ENCODE measurements at places on chromosomes 2 and 18.

DNA sequence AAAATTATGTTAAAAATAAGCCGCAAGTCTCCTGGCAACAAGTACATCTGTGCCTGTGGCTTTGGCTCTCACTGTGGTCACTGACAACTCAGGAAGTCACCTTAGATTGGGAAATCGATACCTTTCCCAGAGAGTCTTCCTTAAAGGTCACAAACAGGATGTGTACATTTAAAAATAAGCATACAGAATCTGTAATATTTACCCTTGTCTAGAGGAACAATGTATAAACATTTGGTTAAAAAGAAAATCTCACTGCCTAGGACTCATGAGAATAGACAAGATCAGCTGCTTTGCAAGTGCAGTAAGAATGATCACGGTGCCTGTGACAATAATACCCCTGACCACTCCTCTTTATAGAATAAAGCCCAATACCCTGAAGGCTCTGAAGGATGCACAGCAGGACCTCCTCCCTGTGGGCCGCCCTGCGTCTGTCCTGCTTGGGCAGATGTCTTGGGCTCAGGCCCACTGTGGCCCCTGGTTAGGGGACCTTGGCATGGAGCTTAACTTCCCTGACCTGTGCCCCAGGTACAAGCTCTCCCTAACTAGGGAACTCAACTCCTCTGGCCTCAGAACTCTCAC is 98.0 kb upstream of the MGAT4A start:
- DNase-seq, result no peak

DNA sequence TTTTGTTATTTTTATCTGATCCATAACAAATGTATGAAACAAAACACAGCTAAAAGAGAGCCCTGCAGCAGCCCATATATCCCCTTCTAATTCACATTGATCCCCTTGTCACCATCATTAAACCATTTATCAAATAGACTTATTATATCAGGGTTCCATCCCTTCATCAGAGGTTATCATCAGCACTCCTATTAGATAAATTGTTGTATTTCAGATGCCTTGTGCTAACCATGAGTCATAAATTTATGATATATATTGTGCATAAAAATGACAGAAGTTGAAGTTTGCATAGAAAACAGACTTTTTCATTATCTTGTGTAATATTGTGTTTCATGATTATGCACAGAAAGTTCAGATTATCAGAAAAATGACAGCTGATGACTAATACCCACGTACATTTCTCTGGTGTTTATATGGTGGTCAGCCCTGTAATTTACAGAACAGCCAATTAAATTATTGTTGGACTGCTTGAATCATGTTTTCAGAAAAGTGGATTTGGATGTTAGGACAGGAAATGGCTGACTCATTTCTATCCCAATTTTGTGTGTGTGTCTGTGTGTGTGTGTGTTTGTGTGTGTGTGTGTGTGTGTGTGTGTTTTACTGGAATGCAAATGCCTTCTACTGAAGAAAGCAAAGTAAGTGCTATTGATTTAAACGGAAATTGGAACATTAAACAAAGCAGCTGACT is 80.9 kb downstream of the PPP1R1C start:
- no peak for DNase-seq

DNA sequence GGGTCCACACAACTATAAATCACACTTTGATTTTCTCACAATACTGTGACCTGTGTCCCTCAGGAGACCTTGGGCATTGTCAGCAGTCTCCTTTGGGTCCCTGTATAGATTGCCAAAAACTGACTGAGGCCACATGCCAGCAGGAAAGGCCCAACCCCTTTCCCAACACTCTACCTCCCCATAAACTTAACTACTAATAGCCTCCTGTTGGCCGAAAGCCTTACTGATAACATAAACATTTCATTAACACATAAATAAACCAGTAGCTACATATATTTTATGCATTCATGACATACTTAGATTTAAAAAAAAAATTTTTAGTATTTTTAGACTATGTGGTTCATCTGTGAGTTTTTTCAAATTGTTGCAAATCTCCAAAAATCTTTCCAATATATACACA is 153.5 kb downstream of the ARL4C start:
- DNase-seq, result no peak

GRCh38 chr2:3729786-3730185 is 26.4 kb downstream of the DCDC2C start:
- DNase-seq, result no peak

GRCh38 chr2:219123356-219124135 is 37.1 kb downstream of the NHEJ1 start:
- no peak for DNase-seq

DNA sequence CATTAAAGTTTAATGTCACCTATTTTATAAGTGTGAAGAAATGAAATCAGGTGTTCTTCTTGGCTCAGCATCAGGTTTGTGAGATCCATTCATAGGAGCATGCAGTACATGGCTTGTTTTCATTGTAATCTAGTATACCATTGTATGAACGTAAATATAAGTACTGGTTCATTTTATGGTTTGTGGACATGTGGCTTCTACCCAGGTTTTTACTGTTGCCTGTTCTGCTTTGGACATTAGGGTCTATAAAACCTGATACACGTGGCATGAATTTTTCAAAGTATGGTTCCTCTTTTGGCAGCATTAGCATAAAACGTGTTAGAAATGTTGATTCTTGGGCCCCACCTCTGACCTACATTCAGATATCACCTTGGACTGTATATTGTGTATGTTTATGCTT is 175.5 kb downstream of the PRPF40A start:
- no peak for DNase-seq

DNA sequence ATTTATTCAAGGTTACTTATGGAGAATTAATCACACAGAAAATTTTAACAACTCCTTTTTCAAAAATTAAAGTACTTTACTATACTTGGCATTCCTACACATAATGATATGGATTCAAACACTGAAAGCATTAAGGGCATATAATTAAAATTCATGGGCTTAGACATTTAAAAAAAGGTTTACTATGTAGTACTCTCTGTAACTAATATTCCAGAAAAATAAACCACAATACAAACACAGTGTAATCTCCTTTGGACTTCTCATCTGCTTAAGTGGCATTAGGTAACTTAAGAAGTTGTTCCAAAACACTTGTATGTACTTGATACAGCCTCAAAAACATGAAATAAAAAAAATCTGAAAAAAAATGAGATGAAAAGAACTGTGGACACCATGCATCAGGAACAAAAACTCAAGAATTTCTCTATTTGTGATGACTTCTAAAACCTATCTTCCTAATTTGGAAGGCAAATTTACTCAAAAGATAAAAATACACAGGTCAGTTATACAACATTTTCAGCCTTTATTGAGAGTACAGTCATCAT is 21.0 kb downstream of the C1D start:
- DNase-seq, result no peak

DNA sequence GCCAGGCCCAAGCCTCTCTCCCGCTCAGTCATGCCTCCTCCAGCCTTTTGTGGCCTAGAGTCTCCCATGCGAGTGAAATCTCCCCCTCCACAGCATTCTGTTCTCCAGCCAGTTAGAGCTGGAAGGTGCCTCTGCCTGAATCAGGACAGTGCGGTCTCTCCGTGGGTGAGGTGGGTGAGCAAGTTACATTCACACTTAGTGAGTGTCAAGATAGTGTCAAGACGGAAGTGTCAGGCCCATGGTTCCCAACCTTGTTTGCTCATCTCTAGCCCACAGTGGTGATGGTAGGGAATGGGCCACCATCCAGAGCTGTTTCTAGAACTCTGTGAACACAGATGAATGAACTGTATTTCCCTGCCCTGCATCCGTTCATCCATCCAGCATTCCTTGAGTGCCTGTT is 59.5 kb downstream of the LPIN1 start:
- no peak for DNase-seq

- peak; percentile 4 for DNase-seq
These were observed 76.4 kb upstream of the ZEB2 start for GRCh38 chr2:144596073-144596871.

DNA sequence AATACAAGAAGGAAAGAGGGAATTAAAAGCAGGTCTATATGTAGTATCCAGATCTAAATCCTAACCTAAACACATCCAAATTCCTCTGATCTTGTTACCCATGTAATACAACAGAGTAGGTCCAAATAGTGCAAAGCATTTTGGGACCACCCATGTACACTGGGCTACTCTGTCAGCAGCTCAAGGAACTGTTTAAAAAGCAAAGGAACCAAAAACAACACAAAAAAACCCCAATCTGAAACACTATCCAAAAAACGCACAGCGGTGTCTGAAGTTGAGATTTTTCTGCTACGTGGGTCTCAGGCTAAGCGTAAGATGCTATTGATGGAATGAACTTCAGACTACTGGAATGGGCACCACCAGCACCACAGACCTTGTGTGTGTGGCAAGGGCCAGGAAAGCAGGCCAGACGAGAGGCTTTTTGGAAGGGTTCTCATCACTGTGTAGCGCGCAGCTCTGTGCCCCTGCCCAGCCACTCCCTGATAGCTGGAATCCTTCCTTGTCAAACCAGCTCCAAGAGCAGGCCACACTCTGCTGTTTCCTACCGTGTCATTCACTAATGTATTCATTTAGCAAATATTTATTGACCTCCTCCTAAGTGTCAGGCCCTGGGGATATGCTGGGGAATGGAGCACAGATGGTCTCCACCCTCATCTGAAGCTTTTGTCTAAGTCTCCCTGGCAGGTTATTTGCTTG is 101.4 kb downstream of the COLEC12 start:
- DNase-seq, result no peak

GRCh38 chr18:52670896-52671295 is 330.9 kb downstream of the DCC start:
- DNase-seq, result peak; percentile 1

Measured in SHP77 treated with DMSO at 0.1 percent for 48 hours (cell line).